ENCODE measurements at places on chromosomes 1 and 21.

GRCh38 chr1:214380986-214381695 lies 100.2 kb downstream of the SMYD2 start:
- DNase-seq, result no peak

- no peak for DNase-seq
These were observed 1077.4 kb upstream of the ADGRL4 start for GRCh38 chr1:80083892-80084291.

GRCh38 chr1:175969231-175969630 lies 225.8 kb upstream of the TNR start:
- DNase-seq, result no peak

- no peak for DNase-seq
These were observed 80.7 kb downstream of the KAZN start for GRCh38 chr1:14679027-14679688.

GRCh38 chr1:115495111-115495510 lies 146.7 kb upstream of the VANGL1 start:
- no peak for DNase-seq

Data from stimulated activated CD8-positive, alpha-beta memory T cell treated with anti-CD3 and anti-CD28 coated beads, Interleukin-15, amount 100 ng/mL, for 24 hours (primary cell).